ENCODE measurements at places on chromosomes 4 and X.
A peak's percentile ranks its signal among the peaks of the same experiment; 100 is the strongest.

- no peak for DNase-seq
Observed at GRCh38 chr4:162017863-162018262, 145.9 kb downstream of the FSTL5 start.

- no peak for DNase-seq
Observed at GRCh38 chr4:2663275-2663674, 92.9 kb downstream of the TNIP2 start.

- DNase-seq: no peak
Observed at GRCh38 chr4:29708473-29708872, 1011.7 kb upstream of the PCDH7 start.

- no peak for DNase-seq
Observed at GRCh38 chr4:80459918-80460473, 124.5 kb downstream of the CFAP299 start.

GRCh38 chrX:153628129-153628528, 18.9 kb upstream of the DUSP9 start:
- peak; percentile 29 for DNase-seq

DNA sequence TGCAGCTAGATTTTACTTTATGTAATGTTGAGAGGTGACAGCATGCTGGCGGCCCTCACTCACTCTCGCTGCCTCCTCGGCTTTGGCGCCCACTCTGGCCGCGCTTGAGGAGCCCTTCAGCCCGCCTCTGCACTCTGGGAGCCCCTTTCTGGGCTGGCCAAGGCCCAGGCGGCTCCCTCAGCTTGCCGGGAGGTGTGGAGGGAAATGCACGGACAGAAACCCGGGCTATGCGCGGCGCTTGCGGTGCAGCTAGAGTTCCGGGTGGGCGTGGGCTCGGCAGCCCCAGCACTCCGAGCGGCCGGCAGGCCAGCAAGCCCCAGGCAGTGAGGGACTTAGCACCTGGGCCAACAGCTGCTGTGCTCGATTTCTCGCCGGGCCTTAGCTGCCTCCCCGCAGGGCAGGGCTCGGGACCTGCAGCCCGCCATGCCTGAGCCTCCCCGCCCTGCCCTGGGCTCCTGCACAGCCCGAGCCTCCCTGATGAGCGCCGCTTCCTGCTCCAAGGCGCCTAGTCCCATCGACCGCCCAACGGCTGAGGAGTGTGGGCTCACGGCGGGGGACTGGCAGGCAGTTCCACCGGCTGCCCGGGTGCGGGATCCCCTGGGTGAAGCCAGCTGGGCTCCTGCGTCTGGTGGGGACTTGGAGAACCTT, 128.7 kb downstream of the GASK1B start:
- no peak for DNase-seq

DNA sequence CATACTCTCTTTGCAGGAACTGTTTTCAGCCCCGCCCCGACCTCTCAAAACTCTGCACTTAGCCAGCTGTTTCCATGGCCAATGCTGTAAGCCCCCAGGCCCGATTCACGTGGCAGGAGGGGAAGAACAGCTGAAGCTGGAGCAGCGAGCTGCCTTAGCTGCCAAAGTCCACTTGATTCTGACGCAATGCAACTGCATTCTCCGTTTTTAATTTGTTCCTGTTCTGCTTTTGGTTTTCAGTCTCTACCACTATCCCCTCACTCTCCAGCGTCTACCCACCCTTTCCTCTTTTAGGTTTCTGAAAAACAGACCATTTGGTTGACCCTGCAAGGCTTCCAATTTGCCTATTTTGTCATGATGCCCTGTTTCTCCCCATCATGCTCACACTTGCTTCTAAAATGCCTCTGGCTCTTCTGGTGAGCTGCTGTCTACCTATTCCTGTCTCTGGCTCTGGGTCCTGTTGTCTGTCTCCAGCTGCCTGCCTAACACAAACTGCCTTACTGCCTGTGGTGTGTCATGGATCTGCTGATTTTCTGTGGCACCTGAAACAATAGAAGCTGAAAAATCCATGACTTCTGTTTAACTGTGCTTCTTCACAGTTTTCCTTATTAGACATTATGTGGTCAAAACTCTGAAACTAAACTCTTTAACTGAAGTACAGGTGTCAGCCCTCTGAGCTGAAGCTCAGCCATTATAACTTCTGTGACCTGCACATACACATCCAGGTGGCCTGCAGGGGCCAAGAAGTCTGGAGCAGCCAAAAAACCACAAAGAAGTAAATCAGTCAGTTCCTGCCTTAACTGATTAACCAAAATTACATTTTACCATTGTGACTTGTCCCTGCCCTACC, 160.5 kb upstream of the AGTR2 start:
- peak; percentile 2 for DNase-seq

DNA sequence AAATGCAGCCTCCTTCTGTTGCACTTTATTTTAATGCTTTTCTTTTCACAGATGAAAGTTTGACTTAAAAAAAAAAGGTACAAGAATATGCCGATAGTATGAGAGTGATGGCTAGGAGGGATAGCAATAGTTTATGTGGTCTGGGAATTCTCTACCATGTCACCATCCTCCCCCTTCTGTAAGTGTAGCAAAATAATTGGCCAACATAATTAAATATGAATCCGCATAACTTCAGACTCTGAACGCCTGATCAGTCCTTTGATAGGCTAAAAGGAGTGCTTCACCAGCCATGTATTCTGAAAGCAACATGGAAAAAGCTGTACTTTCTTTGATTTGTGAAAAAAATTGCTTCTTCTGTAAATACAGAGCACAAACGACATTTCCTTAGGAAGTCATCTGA, 95.7 kb upstream of the TTC29 start:
- no peak for DNase-seq

DNA sequence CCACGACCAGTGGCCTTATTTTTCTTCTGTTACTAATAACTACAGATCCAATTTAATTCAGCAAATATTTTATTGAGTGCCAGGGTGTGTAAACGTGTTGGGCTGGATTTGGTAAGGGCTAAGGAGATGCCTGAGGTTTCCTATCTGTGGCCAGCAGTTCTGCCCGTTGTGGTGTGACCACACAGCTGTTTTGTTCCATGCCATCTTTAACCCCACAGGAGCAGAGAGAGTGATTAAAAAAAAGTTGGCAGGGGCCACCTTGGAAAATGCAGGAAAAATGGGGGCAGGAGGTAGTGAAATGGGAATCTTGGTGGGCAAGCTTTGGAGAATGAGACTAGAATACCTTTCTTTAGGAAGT, 1.1 kb downstream of the PLAC8 start:
- DNase-seq: no peak

DNA sequence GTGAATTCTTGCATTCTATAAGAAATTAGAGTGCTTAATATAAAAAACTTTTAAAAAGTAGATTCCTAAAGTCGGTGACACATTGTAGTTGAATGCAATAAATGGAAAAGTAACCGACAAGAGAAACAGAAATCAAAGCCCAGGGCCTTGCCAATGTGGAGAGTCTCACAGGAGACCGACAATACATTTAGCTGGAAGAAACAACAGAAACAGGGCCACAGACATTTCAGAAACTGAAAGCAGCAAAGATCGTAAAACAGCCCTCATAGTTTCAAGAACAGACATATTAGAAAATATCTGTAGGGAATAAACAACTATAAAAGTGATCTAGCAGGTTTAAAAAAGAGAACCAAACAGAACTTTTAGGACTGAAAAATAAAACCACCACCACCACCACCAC, 49.5 kb downstream of the STAP1 start:
- DNase-seq: no peak

- no peak for DNase-seq
Observed at GRCh38 chrX:85243155-85243554, 424 bp downstream of the SATL1 start.

- no peak for DNase-seq
Observed at GRCh38 chrX:5057786-5058185, 1170.9 kb downstream of the NLGN4X start.

- no peak for DNase-seq
Observed at GRCh38 chrX:4627414-4627813, 914.0 kb upstream of the PRKX start.
